Left cardiac atrium (tissue), 4 donors: ENCODE measurements at places on chromosomes 4 and X. TPM values are rescaled to one million over a fixed set of nuclear protein-coding genes. Genes with fewer than 3 reads are reported as not detected.

TEX13B gene
- not detected for total RNA-seq

FGG gene
- total RNA-seq = 0.24 TPM

COX7B2 gene
- total RNA-seq = not detected

DNA sequence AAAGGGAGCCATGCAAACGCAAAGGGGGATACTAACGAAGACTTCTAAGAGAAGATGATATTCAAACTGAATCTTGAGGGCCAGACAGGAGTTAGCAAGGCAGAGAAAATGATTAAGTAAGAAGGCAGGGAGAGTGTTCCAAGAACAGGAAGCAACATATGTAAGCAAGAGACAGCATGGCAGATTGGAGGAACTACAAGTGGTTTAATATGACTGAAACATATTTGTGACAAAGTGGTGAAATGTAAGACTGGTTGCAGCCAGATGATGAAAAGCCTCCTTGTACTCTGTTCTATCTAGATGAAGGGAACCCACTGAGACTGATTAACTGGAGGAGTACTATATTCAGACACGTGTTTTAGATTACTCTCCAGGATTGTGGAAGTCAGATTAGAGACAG, 116.6 kb upstream of the DIAPH2 start:
- no peak for DNase-seq

DNA sequence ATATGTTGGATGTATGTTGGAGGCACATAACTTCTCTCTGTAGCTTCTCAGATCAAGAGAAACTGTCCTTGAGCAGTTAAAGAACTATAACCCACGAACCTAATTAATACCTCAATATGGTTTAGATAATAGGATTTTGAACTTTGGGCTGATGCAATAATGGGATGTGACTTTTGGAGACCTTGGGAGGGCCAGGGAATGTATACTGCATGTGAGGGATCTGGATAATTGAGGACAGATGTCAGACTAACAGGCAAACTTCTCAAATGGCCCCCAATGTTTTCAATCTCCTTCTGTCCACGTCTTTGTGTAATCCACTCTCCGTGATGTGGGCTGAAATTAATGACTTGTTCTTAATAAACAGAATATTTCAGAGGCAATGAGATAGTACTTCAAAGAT, 202.2 kb upstream of the FAT4 start:
- no peak for DNase-seq

GRCh38 chrX:47752685-47753084, 84.0 kb upstream of the ZNF81 start:
- DNase-seq = no peak

- DNase-seq = no peak
These were observed 5.9 kb upstream of the PITX2 start for GRCh38 chr4:110628663-110629213.

DNA sequence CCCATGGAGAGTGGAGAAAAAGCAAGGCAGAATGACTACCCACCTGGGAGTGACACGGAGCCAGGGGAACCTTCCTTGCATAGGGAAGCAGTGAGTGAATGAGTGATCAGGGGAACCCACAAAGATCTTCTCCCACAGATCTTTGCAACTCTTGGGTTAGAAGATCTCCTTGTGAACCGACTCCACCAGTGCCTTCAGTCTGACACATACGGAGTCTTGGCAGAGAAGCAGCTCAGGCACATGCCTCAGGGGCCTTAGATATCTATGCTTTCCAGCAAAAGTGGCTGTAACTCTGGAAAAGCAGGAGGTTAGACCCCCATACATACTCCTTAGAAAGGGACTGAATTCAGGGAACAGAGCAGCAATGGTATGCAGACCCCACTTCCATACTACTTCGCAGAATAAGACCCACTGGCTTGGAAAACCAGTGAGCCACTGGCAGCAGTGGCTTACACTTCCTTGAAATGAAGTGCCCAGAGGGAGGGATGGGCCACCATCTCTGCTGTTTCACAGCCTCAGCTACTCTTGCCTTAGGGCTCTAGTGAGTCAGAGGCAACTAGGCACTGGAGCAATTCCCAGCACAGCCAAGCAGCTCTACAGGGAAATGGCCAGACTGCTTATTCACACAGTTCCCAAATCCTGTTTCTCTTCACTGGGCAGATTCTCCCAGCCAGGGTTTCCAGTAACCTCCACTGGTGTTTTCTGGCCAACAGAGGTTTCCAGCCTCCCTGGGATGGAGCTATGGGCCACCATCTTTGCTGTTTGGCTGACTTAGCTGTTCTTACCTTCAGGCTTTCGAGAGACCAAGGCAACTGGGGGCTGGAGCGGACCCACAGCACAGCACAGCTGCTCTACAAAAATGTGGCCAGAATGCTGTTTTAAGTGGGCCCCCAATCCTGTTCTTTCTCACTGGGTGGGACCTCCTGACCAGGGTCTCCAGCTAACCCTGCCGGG, 82.8 kb upstream of the TCEAL2 start:
- DNase-seq = no peak
